ENCODE measurements at places on chromosomes 1 and 21.

DNA sequence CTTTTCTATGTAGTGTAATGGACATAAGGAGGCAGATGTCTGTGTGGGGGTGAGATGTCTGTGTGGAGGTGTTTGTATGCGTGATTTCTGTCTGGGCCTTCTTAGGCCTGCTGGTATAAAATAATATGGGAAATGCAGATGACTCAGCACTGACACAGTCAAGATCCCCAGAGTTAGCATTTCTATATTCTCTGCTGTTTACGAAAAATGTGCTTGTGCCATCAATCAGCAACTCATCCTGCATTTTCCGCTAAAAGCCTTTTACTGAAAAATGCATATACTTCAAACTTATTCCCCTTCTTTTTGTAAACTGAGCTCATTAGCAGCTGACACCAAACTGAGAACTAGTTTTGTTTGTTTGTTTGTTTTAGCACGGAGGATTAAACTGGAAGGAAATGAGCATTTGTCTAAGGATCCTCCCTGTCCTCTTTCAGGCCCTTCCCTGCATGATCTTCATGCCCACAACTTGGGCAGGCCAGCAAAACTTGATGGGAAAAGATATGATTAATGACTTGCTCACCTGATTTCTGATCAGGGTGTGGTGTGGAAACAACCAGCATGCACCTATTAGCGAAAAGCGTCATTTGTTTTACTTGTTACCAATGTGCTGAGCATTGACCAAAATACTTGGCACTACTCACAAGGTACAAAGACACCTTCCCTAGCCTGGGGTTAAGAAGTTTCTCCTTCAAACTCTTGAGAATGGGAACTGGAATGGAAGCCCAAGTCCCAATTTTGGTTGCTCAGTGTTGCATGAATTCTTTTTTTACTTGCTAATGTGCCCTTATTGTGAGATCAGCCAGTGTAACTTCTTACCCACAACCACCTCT lies 77.4 kb downstream of the NDUFS5 start:
- no peak for DNase-seq

GRCh38 chr1:231731268-231731667 lies 104.7 kb downstream of the DISC1 start:
- no peak for DNase-seq

DNA sequence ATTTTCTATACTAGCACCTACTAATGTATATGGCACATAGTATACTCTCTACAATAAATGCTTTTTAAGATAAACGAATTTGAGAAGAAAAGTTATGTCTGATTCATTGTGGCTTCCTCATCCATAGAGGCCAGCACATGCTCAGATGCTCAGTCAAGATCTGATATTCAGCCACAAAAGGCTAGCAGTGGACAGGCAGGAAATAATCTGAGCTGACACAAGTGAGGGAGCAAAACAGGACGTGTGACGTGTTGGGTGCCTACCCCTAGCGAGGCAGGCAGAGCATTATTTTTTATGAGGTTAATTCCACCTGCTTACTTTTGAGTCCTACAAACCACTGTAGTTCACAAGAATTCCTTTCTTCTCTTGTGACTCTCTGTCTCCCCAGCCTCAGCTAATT lies 550.9 kb downstream of the SMYD3 start:
- DNase-seq = no peak

DNA sequence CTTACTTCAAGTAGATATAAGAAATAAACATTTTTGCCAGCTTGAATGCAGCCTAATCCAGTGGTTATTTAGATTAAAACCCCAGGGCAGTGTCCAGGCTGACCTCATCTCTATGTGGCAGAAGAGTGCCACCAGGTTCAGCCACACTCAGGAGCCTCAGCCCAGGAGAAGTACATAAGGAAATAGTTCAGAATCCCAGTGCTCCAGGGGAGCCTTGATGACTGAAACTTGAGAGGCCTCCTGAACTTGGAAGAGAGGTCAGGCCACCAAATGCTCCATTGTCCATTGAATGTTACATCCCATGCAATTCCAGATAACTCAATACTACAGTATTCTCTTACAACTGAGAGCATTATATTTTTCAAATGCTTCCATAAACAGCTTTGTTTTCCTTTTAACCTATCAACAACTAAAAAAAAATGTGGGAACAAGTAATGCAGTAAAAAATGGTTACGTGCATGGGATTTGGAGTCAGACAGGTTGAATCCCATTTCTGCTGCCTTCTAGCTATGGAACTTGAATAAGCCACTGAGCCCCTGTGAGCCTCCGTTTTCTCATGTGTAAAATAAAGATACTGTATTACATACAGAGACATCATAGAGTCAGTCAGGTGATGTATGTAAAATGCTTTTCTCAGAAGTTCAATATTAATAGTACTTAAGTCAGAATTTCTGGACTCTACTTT lies 248.0 kb downstream of the PLPP3 start:
- no peak for DNase-seq

- no peak for DNase-seq
Measured at GRCh38 chr1:167373986-167374385, 144.3 kb downstream of the CD247 start.

- DNase-seq = no peak
Measured at GRCh38 chr1:232891071-232891470, 59.3 kb upstream of the NTPCR start.

DNA sequence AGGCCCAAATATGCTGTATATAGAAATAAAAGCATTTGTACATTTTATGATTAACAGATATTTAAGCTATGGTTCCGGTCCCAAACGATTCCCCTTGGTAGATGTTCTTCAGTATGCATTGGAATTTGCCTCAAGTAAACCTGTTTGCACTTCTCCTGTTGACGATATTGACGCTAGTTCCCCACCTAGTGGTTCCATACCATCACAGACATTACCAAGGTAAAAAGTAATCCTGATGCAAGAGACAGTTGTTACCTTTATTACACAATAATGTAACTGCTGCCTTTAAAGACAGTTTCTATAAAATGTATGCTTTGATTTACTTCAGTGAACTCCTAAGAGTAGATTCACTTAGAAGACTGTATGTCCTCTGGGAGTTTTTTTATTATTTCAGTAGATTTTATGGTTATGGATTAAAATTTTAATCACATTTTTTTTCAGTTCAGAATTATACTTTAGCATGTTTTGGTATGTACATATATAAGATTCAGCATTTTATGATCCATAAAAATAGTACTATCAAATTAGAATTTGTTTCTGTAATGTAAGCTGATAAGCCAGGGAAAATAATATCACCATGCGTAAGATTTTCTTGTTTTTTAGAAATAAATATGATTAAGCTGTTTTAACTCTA lies 96.5 kb downstream of the USP25 start:
- DNase-seq = peak; percentile 14

DNA sequence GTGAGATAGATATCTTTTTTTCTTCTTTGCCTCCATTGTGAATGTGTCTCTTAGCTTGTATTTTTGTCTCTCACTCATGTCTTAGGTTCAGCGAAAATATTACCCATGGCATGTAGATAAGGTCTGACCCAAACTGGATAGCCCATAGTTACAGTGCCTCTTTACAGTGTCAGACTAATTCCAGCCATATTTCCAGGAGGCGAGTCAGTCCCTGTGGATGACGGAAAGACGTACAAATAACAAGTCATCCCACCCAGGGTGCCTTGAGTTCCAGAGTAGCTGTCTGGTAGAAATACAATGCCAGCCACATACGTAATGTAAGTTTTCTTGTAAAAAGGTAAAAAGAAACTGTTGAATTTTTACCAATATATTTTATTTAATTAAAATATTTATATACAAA lies 157.3 kb downstream of the ZNF281 start:
- no peak for DNase-seq

DNA sequence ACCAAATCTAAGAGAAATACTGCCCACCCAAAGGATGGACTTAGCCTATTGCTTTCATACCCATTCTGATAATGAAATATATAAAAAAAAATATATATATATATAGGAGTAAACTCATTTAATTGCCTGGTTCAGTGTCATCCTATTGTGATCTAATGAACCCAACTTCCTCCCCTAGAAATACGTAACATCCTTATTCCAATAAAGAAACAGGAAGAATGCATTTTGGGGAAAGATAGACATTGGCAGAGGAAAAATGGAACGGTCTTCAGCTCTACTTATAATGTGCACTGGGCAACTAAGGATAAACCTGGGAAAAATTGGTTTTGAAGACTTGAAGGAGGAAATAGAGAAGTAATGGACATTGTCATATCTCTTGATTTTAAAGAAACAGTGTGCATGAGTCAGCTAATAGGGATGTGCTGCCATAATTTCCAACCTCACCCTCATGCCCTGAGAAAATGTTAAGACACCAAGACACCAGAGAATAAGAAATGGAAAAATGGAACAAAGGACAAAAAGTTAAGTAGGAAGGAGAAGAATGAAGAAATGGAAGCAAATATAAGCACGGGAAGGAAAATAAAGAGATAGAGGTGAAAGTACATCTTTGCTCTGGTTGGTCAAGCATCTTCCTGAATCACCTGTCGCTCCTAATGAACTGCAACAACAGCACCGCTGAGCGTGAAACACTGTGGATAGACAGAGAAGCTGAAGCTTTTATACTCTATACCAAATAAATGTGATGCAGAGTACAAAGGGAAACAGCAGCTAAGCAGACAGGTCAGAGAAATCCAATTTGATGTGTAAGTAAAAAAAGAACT lies 5.4 kb downstream of the UBR4 start:
- DNase-seq = no peak

- DNase-seq = no peak
Measured at GRCh38 chr21:45537746-45538291, 4.4 kb downstream of the SLC19A1 start.

GRCh38 chr1:32742199-32742947 lies 39.8 kb upstream of the SYNC start:
- peak; percentile 71 for DNase-seq

DNA sequence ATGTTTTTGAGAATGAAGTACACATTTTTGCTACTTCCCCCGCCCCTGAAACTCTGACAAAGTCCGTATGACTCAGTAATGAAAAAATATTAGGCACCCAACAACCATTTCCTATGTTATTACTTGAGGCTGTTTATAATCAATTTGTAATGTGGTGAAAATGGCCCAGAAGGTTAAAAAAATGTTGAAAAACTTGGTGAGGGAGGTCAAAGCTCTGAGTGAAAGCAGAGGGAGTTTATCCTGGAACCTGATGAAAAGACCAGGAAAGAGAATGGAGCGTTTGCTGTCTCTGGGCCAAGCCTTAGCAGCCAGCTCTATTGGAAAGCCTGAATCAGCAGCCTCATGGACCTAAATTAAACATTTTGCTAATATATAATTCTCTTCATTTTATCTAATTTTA lies 367.7 kb upstream of the NEGR1 start:
- no peak for DNase-seq

DNA sequence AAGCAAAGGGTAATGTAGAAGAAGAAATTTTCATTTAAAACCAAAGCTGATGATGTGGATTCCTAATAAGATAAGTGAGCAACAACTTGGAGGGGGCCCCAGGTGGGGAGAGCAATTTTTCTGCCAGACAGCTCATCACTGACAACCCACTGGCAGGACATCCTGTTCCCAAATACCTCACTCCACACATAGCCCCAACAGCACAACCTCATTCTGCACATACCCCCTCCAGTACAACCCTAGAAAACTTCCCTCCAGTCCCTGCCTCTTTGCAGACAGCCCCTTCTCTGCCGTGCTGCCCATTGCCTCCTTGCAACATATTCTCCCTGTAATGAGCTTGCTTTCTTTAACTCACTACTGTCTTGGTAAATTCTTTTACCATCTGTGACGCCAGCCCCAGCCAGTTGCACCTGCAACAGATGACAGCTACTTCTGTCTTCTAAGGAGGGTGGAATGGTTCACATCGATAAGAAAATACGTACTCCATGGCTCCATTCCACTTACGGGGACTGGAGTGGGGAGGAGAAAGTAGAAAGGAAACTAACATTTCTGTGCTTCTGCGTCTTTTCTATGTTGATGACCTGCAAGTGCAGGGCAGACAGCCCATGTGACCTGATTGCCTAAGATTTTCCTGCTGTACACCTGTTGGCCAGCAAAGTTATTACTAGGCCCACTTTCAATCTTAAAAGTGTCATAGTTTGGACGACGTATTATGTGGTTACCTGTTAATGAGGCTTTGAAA lies 14.7 kb downstream of the RHEX start:
- no peak for DNase-seq

DNA sequence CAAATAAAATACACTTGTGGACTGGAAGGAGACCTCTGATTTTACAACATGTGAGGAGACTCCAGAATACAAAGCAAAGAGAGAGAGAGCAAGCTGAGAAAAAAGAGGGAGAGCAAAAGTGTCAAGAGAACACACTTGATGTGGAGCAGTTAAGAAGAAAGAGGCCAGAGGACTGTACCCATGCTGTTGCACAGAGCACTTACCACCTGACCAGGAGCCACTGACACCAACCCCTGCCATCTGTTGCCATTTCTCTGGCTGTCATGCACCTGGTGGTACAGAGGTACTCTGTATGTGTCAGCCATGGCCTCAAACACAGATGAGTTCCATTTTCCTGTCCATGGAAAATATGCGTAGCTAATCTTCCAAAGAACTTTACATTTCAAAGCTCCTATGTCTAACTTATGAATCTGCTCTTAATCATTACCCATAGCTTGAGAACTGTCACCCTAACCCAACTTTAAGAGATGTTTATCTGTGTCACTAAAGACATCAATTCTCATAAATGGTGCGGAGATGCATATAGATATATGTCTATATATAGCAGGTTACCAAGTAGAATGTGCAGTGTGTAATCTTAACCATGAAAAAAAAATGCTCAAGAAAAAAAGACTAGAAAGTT lies 32.8 kb upstream of the ABCD3 start:
- no peak for DNase-seq

DNA sequence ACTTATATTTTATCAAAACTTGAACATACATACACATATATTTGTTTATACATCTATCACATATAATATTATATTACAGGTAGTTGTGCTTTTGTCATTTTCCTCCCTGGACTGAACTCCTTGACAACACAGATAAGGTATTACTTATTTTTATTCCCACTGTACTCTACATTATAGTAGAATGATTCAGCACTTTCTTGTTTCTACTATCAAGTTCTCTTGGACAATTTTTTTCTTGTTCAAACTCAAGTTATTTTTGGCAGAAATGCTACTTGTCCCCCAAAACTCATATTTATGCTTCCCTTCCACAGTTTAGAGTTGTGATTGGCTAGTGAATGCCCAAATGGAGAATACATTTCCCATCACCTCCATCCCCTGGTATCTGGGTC lies 10.8 kb upstream of the PTPRC start:
- DNase-seq = no peak

- DNase-seq = no peak
Measured at GRCh38 chr1:43383449-43383848, 6.2 kb downstream of the MED8 start.

- peak; percentile 86 for DNase-seq
Measured at GRCh38 chr1:165827268-165828102, at the start of gene UCK2. Gene UCK2, plus strand, starts transcription at chr1:165827614. Its CDS starts 220 bp downstream, at chr1:165827834.
